ENCODE measurements at places on chromosomes 2 and 18. TPM values are rescaled to one million over a fixed set of nuclear protein-coding genes. Genes with fewer than 3 reads are reported as not detected.

The UGT1A4 gene
- total RNA-seq = 7.5 TPM

DNA sequence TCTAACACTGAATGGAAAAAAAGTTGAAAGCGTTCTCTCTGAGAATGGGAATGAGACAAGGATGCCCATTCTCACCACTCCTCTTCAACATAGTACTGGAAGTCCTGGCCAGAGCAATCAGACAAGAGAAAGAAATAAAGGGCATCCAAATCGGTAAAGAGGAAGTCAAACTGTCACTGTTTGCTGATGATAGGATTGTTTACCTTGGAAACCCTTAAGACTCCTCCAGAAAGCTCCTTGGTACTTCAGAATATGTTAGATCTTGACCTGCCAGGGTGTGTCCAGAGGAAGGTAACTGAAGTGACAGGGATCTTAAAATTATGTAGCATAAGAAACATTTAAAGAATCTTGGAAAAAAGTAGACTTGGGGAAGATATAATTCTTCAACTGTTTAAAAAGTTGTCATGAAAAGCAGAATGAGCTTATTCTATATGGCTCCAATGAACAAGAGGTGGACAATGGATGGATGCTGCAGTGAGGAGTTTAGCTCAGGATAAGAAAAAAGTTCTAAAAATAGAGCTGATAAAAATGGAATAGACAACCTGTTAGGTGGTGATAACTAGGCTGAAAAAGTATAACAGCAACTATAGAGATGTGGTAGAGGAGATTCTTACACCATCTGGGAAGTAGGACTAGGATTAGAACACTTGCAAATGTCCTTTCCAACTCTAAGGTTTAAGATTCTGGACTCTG, 16.8 kb upstream of the SULT1C4 start:
- DNase-seq = no peak
- H3K4me3 ChIP-seq = no peak overlapping the region
- H3K27me3 ChIP-seq = no peaks in the 10 kb centered on the region
- no peak overlapping the region for H3K27ac ChIP-seq
- H3K36me3 ChIP-seq = no peaks in the 10 kb centered on the region

GRCh38 chr2:18369760-18370159, 190.7 kb downstream of the RDH14 start:
- DNase-seq = no peak
- H3K27me3 ChIP-seq = no peaks in the 10 kb centered on the region
- no peaks in the 10 kb centered on the region for H3K4me1 ChIP-seq
- H3K4me3 ChIP-seq = no peak overlapping the region

DNA sequence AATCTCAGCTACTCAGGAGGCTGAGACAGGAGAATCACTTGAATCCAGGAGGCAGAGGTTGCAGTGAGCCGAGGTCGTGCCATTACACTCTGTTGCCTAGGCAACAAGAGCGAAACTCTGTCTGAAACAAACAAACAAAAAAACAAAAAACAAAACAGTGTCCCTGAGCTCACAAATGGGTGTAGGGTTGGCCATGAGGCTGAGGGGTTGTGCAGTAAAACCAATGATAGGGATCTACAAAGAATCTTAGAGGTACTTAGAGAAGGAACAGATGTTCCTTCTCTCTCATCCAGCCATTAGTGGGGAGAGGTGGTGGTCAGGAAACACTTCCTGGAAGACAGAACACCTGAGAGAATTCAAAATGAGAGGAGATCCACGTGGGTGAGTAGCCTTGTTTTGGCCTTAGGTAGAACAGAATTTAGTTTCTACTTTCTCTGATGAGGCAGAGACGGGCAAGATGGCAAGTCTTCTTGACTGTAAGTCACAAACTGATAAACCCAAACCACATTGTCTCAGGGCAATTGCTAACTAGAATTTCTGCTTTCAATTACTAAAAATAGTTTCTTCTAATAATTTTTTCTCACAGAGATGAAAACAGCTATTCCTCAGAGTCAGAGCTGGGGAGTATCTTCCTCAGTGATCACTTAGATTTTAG, 61.5 kb upstream of the PPM1B start:
- H3K27me3 ChIP-seq = no peaks in the 10 kb centered on the region
- no peak overlapping the region for H3K4me3 ChIP-seq
- no peaks in the 10 kb centered on the region for H3K36me3 ChIP-seq
- H3K4me1 ChIP-seq = no peaks in the 10 kb centered on the region

DNA sequence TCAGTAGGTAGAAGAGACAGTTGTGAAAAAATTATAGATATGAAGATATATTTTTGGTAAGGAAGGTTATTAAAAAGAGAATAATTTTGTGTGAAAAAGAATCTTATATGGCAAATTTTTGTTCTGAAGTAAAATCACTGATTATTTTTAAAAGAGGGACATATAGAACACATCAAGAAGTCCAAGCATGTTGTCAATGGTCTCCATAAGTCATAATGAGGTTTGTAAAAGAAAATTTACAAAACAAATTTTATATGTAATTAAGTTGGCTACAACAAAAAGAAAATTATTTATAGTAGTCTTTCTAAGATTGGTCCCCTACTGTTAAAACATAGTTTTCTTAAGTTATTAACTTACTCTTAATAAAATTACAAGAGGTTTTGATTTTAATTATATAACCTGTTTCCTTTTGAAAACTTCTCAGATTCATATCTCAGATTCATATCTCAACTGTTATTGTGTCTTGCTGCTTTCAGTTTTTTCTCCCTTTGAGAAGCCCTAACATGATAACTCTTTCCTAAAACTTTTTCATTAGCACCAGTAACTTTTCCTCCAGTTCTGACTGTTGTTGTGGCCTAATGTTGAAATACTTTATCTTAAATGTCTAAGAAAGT, 81.2 kb downstream of the SH3YL1 start:
- H3K4me1 ChIP-seq = no peaks in the 10 kb centered on the region
- H3K27me3 ChIP-seq = no peaks in the 10 kb centered on the region
- DNase-seq = no peak
- H3K36me3 ChIP-seq = no peaks in the 10 kb centered on the region
- H3K27ac ChIP-seq = no peak overlapping the region

DNA sequence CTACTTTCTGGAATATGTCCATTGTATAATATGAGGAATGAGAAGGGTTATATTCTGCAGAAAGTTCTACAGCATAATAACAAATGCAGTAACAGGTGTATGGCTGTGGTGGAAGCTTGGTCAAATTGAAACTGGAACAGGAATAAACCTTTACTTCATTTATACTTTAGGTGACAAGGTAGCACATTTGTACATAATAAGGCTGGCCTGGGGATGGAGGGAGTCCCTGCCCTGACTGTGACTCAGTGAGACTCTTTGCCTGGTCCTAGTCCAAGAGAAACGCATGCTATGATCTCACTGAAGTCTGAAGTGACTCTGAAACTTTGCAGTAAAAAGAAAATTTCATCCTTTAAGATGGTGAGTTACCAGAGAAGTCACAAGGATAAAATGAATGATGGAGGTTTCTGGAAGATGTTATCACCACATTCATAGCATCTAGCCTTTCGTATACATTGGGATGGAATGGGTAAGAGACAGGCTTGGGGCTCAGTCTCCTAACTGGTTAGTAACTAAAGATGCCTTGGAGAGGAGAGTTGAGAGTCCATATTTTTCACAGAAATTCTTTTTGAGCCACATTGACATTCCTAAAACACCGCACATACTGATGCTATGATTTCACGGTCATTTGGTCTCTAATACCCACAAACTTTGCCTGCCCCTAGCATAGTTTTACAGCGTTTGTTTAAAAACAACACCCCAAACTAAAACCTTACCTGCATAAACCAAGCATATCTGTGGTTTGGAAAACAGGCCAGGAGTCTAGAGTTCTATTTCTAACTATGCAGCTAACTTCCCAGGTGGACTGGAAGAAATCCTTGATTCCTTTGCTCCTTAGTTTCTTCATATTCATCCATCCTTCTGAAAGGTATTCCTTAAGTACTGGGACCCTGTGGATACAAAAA, 42.4 kb upstream of the NABP1 start:
- peaks cover 29% of the 10 kb centered on the region for H3K4me1 ChIP-seq
- H3K4me3 ChIP-seq = no peak overlapping the region
- no peak for DNase-seq
- H3K27ac ChIP-seq = no peak overlapping the region

The ANKRD30B gene
- total RNA-seq = 0.94 TPM

- H3K36me3 ChIP-seq = no peaks in the 10 kb centered on the region
- no peak overlapping the region for H3K4me3 ChIP-seq
- no peak overlapping the region for H3K27ac ChIP-seq
- H3K4me1 ChIP-seq = peaks cover 15% of the 10 kb centered on the region
- DNase-seq = no peak
Measured at GRCh38 chr2:85440729-85441128, 22.2 kb downstream of the SH2D6 start.

GRCh38 chr2:107964185-107964584, 22.1 kb upstream of the SLC5A7 start:
- H3K27ac ChIP-seq = no peak overlapping the region
- no peak for DNase-seq
- no peaks in the 10 kb centered on the region for H3K36me3 ChIP-seq
- no peaks in the 10 kb centered on the region for H3K27me3 ChIP-seq
- no peaks in the 10 kb centered on the region for H3K4me1 ChIP-seq
- H3K4me3 ChIP-seq = no peak overlapping the region

- no peaks in the 10 kb centered on the region for H3K4me1 ChIP-seq
- H3K27ac ChIP-seq = no peak overlapping the region
- H3K36me3 ChIP-seq = no peaks in the 10 kb centered on the region
- H3K27me3 ChIP-seq = no peaks in the 10 kb centered on the region
Measured at GRCh38 chr2:148244593-148245292, 223.9 kb downstream of the MBD5 start.

GRCh38 chr2:109062859-109063700, 65.9 kb upstream of the SH3RF3 start:
- H3K4me1 ChIP-seq = peaks cover 40% of the 10 kb centered on the region
- peak; percentile 58 for DNase-seq
- no peak overlapping the region for H3K27ac ChIP-seq
- no peaks in the 10 kb centered on the region for H3K27me3 ChIP-seq
- no peak overlapping the region for H3K4me3 ChIP-seq

DNA sequence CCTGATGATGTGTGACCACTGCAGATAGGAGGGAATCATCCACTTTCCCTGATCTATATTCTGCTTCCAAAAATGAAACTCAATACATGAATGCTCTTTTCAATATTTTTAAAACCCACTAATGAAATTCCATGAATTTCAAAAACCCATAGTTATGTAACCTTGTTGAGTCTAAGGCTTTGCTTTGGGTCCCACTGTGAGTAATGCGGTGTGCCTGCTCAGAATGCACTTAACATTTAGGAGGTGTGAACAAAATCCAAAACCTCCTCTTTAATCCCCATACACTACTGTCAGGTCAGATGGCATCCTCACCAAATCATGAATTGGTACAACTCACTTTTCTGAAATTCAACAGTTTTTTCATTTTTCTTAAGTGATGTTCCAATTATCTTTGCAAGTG, 50.4 kb downstream of the CCDC93 start:
- H3K36me3 ChIP-seq = peaks cover 3% of the 10 kb centered on the region
- H3K27me3 ChIP-seq = no peaks in the 10 kb centered on the region
- no peak for DNase-seq
- H3K4me1 ChIP-seq = no peaks in the 10 kb centered on the region
- H3K4me3 ChIP-seq = no peak overlapping the region

DNA sequence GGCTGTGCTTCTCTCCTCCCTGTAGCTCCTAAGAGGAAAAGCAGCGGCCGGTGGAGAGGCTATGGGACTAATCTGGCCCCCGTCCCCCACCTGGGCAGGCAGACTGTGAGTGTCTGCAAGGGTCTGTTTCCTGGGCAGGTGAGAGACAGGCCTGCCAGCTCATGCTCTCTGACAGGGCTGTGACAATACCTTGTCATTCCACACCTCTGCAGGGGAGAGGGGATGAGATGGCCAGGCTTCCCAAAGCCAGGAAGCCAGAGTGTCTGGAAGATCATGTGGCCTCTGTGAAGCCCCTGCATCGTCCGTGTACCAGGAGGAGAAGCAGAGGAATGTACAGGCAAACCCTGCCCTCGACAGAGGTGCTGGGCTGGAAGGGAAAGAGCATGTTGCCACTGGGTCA, 142.5 kb upstream of the GATA6 start:
- no peak overlapping the region for H3K4me3 ChIP-seq
- no peaks in the 10 kb centered on the region for H3K4me1 ChIP-seq
- H3K27ac ChIP-seq = no peak overlapping the region
- H3K27me3 ChIP-seq = no peaks in the 10 kb centered on the region
- H3K36me3 ChIP-seq = no peaks in the 10 kb centered on the region

- H3K27me3 ChIP-seq = no peaks in the 10 kb centered on the region
- no peak overlapping the region for H3K27ac ChIP-seq
- no peak for DNase-seq
- no peaks in the 10 kb centered on the region for H3K4me1 ChIP-seq
- H3K4me3 ChIP-seq = no peak overlapping the region
- H3K36me3 ChIP-seq = no peaks in the 10 kb centered on the region
Measured at GRCh38 chr2:109446278-109447131, 167.3 kb downstream of the SEPTIN10 start.

GRCh38 chr2:85385746-85386145, 24.4 kb downstream of the CAPG start:
- no peak overlapping the region for H3K4me3 ChIP-seq
- no peak overlapping the region for H3K27ac ChIP-seq
- no peaks in the 10 kb centered on the region for H3K27me3 ChIP-seq
- peaks cover 71% of the 10 kb centered on the region for H3K36me3 ChIP-seq
- no peak for DNase-seq

The ACYP2 gene
- total RNA-seq = 10.6 TPM

- H3K4me1 ChIP-seq = no peaks in the 10 kb centered on the region
- DNase-seq = no peak
- H3K27ac ChIP-seq = no peak overlapping the region
- H3K27me3 ChIP-seq = no peaks in the 10 kb centered on the region
- no peak overlapping the region for H3K4me3 ChIP-seq
Measured at GRCh38 chr18:48713309-48713708, 174.5 kb downstream of the CTIF start.

The SERPINB3 gene
- total RNA-seq = not detected

GRCh38 chr18:22556222-22557167, 138.8 kb upstream of the CTAGE1 start:
- H3K27me3 ChIP-seq = no peaks in the 10 kb centered on the region
- DNase-seq = no peak
- H3K4me1 ChIP-seq = no peaks in the 10 kb centered on the region
- H3K36me3 ChIP-seq = no peaks in the 10 kb centered on the region
- no peak overlapping the region for H3K27ac ChIP-seq

- H3K4me3 ChIP-seq = no peak overlapping the region
- H3K36me3 ChIP-seq = no peaks in the 10 kb centered on the region
- H3K4me1 ChIP-seq = no peaks in the 10 kb centered on the region
- DNase-seq = no peak
- no peak overlapping the region for H3K27ac ChIP-seq
Measured at GRCh38 chr2:223979730-223980396, 22.6 kb downstream of the MRPL44 start.

Data from Peyer's patch (tissue), 4 donors.